Neural crest cell (in vitro differentiated cells): ENCODE measurements at places on chromosomes 11 and 22.

GRCh38 chr11:30155428-30155827, 75.4 kb upstream of the FSHB start:
- no peak for DNase-seq

- DNase-seq, result peak; percentile 48
Measured at GRCh38 chr11:116731097-116731761, 41.6 kb downstream of the BUD13 start.

- DNase-seq, result no peak
Measured at GRCh38 chr11:80365076-80365725, 924.4 kb upstream of the TENM4 start.

DNA sequence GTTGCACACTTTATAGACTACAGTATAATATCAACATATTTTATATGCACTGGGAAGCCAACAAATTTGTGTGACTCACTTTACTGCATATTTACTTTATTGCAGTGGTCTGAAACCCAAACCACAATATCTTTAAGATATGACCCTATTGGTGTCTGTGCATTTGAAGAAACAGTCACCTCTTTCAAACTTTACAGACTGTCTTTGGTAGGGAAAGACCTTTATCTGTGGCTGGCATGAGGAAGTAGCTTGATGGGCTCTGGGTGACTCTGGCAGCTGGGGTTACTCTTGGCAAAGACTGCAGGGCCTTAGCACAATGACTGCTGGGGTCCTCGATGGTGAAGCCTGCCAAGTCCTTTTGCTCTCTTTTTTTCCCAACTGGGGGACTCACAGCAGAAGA, 21.3 kb upstream of the ABTB2 start:
- DNase-seq, result no peak

DNA sequence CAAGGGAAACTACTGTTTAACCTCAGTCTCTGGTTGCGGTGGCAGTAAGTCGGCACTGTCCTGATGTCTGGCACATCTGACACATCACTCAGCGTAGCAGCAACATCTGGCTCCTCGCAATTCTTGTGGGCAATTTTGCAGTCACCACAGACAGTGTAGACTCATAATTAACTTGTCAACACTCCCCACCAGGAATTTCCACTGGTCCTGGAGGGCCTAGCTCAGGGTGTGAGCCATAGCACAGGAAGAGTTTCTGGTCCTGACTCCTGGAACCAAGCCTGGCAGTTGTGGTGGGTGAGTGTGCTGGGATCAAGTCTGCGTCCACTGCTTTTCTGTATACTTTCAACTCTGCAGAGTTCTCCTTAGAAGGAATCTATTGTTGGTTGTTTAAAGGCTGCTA, 209.7 kb downstream of the SNX19 start:
- DNase-seq, result no peak

GRCh38 chr11:623999-624704, 603 bp downstream of the CDHR5 start:
- DNase-seq, result no peak

GRCh38 chr22:47994045-47994444, 1231.6 kb downstream of the TBC1D22A start:
- DNase-seq, result no peak

DNA sequence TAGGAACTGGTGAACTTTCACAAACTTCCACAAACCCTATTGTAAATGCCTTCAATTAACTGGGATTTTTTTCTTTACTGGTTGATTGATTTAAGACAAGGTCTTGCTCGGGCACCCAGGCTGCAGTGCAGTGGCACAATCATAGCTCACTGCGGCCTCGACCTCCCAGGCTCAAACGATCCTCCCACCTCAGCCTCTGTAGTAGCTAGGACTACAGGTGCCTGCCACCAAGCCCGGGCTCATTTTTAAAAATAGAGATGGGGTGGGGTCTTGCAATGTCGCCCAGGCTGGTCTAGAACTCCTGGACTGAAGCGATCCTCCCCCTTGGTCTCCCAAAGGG, 35.7 kb upstream of the POLA2 start:
- no peak for DNase-seq

DNA sequence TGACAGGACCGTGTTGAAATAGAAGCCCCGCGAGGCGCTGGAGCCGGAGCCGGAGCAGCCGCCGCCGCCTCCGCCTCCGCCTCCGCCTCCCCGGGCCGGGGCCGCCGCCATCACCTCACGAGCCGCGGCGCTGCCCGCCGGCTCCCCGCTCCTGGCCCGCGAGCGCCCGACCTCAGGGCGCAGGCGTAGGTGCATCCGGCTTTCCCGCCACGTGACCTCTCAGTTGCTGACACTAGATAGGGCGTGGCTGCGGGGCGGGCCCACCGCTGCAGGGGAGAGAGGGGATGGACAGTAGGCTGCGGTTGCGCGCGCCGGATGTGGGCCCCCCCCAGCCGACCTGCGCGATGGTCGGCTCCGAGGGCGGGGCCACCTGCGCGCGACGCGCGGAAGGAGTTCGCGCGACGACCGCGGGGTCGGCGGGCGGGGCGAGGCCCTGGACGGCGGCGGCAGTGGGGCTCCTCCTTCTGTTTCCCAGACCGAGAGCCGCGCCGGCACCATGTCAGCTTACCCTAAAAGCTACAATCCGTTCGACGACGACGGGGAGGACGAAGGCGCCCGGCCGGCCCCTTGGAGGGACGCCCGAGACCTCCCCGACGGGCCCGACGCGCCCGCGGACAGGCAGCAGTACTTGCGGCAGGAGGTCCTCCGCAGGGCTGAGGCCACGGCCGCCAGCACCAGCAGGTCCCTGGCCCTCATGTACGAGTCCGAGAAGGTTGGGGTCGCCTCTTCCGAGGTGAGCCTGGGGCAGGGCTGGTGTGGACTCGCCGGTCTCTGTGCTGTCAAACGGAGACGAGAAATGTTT, at the start of the genes PI4KA and SNAP29:
TSS of gene PI4KA (minus strand) at position 197 of the 802 bp plus-strand sequence. CDS start at position 111, 86 bp downstream.
TSS of gene SNAP29 (plus strand) at position 393 of the 802 bp plus-strand sequence. CDS start at position 497, 104 bp downstream.
- DNase-seq, result peak; percentile 91

DNA sequence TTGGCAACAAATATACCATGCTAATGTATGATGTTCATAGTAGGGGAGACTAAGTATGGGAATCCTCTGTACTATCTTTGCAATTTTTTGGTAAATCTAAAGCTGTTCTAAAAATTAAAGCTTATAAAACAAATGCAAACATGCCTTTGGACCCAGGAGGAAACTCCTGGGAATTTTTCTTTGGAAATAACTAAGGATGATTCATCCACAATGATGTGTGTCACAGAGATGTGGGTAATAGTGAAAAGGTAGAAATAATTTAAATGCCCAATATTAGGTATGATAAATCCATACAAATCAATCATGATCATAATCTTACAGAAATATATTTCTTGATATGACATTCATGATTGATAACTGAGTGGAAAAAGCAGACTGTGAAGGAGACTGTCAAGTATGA, 135.8 kb downstream of the TRIM44 start:
- DNase-seq, result no peak

GRCh38 chr11:26229257-26229656, 102.7 kb upstream of the ANO3 start:
- DNase-seq, result no peak

DNA sequence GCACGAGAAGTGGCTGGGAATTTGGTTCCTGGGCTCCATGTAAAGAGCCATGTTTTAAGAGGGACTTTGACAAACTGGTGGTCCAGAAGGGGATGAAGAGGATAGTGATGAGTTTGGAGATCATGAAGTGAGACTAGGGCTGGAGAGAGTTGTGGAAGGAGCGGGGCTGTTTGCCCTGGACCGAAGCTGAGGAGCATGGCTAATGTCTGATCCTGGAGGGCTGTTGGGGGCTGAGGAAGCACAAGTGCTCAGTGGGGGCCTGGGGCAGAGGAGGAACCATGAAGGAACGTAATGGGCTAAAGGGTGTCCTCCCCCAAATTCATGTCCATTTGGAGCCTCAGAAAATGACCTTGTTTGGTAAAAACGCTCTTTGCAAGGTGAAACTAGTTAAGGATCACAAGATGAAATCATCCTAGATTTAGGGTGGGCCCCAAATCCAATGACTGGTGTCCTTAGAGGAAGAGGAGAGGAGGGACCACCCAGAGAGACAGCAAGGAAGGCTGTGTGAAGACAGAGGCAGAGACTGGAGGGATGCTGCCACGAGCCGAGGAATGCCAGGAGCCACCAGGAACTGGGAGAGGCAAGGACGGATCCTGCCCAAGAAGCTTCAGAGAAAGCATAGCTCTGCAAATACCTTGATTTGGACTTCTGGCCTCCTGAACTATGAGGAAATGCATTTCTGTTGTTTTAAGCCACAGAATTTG, 107.3 kb upstream of the LMO1 start:
- no peak for DNase-seq

- DNase-seq, result no peak
Measured at GRCh38 chr11:1746956-1747752, 3.2 kb downstream of the IFITM10 start.

- no peak for DNase-seq
Measured at GRCh38 chr11:12765428-12765827, 91.2 kb downstream of the TEAD1 start.

DNA sequence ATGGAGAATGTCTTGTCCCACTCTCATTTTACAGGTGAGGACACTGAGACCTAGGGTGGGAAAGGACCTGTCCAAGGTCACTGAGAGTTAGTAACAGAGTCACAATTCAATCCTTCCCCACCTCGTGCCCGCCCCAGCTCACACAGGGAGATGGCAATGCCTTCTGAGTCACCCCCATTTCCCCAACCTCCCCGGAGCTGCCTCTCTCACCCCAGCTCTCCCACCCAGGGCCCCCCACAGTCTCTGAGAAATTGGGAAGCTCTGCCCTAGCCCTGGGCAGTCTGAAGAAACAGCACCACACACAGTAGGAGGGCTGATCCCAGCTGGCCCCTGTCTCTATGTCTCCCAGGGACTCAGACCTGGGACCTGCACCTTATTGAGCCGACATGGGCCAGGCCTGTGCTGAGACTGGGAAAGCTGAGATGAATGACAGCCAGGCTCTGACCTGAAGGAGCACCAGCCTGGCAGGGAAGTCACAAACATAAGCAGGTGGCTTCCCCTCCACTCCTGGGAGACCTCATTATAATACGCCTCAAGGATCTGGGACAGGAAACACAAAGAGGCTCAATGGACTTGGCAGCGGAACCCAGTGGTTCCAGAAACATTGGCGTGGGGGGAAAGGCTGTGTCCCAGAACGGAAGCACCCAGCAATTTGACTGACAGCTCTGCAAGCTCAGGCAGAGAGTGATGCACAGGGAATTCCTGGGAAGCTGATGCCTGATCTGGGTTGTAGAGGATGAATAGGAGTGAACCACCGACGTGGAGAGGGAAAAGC, 51.0 kb downstream of the CD6 start:
- no peak for DNase-seq

DNA sequence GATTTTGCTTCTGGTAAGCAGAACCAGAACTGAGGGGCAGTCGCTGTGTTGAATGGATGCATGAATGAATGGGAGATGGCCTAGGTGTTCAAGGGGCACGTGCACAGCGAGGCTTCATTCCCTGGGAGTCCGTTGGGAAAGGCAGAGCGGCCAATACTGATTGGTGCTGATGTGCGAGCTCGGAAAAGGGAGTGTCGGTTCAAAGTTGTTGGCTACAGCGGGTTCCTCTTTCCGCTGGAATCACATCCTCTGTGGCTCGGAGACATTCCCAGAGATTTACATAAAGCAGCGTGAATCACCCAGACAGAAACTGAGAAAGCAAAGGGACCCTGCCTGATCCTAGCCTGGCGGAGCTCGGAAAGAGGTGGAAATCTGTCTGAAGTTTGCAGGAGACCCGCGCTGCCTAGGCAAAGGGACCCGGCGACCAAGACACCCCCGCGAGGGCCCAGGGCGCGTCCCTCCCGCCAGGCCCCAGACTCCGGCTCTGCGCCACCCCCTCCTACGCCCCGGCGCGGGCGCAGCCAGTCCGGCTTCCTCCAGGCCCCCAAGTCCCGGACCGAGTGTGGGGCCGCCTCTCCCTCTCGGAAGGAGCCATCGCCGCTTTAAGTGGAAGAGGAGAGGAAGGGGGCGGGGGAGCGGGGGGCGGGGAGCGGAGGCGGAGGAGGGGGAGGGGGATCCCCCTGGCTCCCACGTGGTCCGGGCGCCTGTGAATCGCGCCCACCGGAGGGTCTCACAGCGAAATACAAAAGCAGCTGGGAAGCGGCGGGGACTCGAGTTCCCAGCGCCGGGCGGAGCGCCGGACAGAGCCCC, at the start of gene FJX1:
TSS of gene FJX1 (plus strand) at position 774 of the 810 bp plus-strand sequence. CDS start 177 bp downstream, outside the sequence.
- peak; percentile 66 for DNase-seq

- DNase-seq, result no peak
Measured at GRCh38 chr11:75745807-75746206, 22.8 kb upstream of the DGAT2 start.

DNA sequence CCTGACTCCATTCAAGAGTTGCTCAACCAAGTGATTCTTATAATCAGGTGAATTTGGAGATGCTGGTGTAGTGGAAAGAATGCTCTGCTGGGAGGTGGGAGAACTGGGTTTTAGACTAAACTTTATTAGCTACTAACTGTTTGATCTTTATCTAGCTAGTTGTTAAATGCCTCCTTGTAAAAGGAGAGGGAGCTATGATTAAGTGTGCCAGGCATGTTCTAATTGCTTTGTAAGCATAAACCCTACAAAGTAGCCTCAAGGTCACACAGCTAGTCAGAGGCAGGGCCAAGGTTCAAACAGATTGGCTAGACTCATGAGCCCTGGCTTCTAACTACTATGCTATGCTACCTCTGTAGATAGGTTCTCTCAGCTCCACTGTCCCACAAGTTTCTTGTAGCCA, 105.5 kb downstream of the NXPE2 start:
- DNase-seq, result no peak

GRCh38 chr22:30803679-30804078, 109.0 kb downstream of the OSBP2 start:
- DNase-seq, result no peak
